CD4-positive, alpha-beta T cell treated with Interleukin-4 for 1 hour (primary cell): ENCODE measurements at places on chromosomes 12 and 14.

- no peak for DNase-seq
Observed at GRCh38 chr14:66288511-66288910, 197.7 kb upstream of the CCDC196 start.

DNA sequence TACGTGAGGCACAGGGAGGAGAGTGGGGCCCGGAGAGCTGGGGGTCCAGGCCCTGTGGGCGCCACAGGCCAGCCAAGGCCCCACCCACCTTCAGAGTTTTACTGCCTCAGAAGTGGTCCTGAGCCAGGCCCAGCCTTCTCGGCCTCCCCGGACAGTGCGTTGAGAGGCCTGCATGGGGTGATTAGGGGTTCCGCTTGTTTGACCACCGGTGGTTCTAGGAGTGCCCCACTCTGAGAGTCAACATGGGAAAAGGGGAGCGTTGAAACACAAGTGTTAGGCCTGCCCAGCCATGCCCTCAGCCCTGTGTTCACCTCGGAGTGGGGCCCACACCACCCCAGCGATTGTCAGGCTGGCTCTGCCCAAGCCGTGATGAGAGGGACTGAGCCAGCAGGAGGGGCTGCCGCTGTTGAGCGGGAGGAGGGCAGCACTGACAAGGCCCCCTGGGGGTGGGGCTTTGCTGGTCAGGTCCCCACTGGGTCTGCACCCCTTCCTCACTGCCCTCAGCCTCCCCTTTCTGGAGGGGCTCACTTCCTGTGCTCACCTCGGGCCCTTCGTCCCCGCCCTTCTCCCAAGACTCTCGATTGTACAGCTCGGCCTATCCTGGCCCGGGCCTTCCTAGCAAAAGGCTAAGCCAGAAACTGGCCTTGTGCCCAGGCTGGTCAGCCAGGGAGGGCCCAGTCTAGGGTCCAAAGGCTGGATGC, 4.8 kb downstream of the CKB start:
- no peak for DNase-seq

GRCh38 chr12:109944561-109945359, 44.7 kb downstream of the TCHP start:
- no peak for DNase-seq

GRCh38 chr12:27032679-27033078, 10.3 kb downstream of the MED21 start:
- no peak for DNase-seq

DNA sequence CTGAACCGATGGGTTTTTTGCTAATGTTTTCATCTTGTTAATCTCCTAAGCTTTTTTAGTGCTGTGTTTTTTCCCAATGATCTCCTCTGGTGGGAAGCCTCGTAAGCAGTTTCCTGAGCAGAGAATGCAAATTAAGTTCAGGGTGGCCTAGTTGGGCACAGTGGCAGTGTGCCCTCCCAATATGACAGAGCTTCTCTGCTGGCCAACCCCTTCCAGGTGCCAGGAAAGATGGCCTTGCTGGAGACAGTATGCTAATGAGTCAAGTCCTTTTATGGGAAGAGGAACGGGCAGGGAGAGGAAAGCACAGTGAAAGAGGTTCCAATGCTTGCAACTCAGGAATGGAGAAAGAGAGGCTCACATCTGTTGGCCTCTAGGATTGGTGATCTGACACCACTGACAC, 115.8 kb downstream of the GCH1 start:
- no peak for DNase-seq

- DNase-seq: no peak
Observed at GRCh38 chr12:100932571-100932970, 138.0 kb downstream of the ANO4 start.
